NCI-H146 (cell line): ENCODE measurements at places on chromosomes 7 and 10.

DNA sequence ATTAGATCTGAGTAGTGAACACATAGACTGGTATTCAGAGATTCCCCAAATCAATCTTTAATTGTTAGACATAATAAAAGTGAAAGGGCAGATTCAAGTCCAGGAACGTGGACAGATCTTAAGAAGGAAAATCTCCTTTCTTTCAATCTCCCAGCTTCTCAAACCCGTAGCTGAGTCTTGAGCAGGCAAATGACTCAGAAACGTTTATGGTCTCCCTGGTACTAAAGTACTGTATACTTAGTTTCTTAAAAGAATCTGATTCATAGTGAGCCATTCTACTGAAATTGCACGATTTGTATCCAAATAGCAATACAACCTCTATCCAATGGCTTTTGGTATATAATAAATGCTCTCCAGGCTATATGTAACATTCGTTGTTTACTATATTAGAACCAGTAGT lies 140.4 kb upstream of the RHEB start:
- no peak for DNase-seq

DNA sequence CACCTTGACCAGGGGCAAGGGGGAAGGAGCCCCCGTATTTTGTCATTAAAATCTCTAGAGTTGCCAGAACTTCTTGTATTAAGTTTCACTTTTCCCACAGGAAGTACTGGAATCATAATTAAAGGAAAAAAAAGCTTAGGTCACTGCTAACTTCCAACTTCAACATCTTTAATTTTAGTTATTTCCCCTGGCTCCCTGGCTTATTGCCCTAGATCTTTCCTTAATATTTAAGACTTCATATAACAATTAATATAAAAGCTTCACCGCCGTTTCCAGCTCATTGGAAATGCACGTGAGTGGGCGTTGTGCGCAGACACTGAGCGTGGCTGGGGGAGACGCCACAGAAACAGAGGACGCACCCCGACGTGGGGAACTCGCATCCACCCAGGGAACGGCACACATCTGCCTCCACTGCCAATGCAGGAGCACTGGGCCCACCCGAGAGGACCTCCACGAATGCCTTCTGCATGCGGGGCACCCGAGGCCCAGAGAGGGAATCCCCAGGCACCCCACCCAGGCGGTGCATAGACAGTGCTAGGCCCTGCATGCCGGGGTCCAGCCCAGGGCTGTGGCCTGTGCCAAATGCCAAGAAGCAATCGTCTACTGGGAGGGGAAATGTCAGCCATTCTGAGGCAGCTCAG lies 72.2 kb downstream of the ADARB2 start:
- no peak for DNase-seq

DNA sequence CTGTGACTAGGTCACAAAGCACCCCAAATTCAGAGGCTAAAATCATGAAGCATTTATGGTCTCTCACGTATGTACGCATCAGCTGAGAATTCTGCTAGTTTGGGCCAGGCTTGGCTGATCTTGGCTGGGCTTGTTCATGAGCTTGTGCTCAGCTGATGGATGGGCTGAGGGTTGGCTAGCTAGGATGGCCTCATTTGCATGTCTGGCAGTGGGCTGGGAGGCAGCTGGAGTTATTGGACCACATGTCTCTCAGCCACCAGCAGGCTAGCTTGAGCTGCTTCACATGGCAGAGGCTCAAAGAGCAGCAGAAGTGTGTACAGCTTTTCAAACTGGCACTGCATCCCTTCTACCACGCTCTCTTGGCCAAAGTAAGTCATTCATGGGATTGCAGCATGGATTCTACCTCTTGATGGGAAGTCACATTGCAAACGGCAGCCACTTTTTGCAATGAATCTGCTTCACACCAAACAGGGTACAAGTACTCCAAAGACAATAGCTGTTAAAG lies 770.3 kb downstream of the TYW1 start:
- no peak for DNase-seq

DNA sequence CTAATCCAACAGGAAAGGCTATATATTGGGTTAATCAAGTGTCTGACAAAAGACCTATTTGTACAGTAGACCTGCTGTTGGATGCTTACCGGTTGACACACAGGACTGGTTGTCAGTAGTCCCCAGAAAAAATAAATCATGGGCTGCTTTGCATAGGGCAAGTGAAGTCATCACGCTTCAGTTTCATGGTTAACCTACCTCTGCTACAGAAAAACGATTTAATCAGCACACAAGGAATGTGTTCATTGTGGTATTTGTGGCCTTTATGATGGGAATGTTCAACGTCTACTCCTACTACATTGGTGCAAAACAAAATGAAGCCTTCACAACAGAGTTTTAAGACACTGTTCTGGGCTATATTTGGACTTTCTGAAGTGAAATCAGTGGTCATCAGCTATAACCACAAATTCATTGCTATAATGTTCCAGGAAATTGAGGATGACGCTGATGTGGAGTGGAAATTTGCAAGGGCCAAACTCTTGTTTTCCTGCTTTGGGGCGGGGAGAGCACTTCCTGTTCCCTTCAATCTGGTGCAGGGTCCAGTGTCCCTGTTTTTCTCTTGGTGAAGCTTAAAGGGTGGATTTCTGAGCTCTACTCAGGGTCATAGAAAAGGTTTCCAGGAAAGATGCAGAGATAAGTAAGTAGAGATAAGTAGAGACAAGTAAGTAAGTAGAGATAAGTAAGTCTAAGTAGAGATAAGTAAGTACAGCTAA lies 39.3 kb upstream of the GGCT start:
- no peak for DNase-seq

- no peak for DNase-seq
These were observed 166.3 kb upstream of the RNF32 start for GRCh38 chr7:156474241-156474743.

DNA sequence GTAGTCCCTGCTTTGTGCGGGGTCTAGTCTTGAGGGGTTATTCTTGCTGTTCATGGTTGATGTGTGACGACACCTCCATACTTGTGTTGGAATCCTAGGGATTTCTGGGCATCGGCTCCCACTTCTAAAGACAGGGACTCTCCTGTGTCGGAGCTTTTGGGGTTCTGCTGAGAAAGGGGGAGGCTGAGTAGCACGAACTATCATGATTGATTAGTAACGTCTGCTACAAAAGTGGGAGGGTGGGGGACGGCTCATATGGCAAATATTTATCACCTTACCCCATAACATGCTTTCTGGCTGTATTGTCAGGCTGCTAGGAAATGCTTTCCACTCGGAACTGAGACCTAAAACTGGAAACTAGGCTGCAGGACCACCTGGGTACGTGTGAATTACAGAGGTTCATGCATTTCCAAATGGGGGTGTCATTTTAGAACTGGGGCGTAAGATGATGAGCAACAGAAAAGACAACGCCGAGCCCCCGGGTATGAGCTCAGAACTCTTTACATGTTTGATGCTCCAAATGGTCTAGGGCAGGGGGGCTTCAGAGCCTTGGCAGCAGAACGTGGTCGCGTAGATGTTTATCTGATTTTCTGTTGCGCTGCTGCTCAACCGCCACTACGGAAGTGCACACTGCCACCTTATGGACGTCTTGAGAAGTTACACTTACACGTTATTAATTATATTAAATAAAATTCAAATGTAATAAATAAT lies 15.1 kb upstream of the NME8 start:
- peak; percentile 48 for DNase-seq

DNA sequence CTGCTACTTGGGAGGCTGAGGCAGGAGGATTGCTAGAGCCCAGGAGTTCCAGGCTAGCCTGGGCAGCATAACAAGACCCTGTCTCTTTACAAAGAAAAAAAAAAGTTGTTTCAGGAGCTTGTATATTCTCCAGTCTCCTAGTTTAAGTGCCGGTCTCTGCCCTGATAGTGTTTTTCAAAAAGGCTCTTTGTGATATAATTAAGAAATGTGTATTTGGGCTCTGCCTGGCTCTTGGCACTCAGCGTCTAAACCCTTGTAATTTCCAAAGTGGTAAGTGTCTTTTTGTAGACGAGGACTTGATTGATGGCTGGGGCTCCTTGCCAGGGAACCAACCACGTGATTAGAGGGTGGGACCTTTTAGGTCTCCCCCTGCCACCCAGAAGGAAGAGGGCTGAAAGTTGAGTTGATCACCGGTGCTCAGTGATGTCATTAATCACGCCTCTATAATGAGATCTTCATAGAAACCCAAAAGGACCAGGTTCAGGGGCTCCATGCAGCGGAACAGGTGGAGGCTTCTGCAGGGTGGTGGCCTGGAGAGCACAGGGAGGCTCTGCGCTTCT lies 4.4 kb downstream of the EIF3B start:
- DNase-seq, result no peak

DNA sequence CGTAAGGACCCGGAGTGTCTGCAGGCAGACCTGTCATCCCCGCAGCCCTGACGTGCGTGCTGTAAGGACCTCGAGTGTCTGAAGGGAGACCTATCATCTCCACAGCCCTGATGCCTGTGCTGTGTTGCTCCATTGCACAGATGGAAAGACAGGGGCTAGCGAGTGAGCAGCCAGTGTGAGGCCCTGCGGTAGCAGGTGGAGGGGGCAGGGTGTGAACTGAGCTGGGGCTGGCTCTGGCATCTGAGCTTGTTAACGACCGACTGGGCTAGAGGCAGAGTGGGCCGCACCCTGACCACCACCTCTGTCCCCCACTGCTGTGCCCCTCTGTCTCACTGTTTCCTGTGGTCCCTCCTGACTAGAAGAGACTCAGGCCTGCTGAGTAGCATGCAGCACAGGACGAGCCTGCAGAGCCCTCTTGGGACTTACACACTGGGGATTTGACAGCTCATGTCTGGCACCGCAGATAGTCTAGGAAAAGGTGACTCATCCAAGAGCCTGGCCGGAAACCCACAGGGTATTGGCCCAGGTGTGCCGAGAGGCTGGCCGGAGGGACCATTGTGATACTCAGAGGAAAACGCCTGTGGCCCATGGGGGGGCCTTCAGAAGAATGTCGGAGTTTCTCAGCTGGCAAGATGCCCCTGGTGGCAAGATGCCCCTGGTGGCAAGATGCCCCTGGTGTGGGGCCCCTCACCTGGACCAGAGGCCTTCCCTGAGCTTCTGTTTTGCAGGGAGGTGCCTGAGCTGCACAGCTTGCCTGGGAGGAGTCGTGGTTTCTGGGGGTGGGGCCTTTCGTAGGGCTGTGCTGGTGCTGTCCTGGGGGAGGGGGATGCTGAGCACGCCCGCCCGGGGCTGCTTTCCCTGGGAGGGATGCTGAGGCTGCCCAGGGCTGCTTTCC lies 34.3 kb downstream of the INPP5A start:
- no peak for DNase-seq

GRCh38 chr7:94323844-94324243 lies 70.9 kb upstream of the COL1A2 start:
- no peak for DNase-seq

DNA sequence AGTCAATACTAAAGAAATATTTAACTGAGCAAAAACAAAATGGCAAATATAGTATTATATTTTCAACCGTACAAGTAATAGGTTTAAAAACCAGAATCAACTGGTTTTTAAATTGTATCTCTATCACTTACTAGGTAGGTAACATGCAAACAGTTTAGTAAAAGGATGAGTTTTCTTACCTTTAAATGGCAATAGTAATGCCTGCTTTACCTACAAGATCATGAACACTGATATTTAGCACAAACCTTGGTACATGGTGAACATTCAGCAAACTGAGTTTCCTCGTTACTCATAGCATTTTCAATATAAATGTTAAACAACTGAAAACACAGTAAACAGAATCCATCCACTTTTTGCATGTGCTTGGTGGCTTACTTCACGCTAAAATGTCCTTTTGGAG lies 389.1 kb downstream of the PARD3 start:
- no peak for DNase-seq

DNA sequence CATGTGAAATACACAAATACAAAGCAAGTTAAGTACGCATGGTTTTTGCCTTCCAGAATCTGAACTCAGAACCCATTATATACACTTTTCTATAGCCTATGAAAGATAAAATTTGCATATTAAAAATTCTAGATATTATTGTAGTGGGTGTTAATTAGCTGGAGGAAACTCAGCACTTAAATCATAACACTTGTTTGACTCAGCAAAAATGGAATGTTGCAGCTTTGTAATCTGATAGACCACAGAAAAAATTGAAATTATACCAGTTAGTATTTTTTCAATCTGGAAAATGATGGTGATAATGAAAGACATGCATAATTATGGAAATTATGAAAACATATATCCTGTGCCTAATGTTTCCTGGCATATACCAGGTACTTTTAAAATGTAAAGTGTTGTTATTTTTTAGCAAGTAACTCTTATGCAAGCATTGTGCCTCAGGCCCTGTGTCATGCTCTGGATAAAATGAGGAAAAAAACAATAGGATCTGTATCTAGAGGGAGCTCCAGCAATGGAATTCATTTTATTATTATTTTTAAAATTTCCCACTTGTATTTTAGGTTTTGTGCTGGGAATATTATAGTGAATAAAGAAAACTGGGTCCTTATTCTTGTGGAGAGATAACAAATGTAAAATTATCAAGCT lies 490.4 kb upstream of the SEMA3A start:
- DNase-seq, result no peak

GRCh38 chr7:49443515-49443914 lies 329.9 kb upstream of the VWC2 start:
- DNase-seq, result no peak

DNA sequence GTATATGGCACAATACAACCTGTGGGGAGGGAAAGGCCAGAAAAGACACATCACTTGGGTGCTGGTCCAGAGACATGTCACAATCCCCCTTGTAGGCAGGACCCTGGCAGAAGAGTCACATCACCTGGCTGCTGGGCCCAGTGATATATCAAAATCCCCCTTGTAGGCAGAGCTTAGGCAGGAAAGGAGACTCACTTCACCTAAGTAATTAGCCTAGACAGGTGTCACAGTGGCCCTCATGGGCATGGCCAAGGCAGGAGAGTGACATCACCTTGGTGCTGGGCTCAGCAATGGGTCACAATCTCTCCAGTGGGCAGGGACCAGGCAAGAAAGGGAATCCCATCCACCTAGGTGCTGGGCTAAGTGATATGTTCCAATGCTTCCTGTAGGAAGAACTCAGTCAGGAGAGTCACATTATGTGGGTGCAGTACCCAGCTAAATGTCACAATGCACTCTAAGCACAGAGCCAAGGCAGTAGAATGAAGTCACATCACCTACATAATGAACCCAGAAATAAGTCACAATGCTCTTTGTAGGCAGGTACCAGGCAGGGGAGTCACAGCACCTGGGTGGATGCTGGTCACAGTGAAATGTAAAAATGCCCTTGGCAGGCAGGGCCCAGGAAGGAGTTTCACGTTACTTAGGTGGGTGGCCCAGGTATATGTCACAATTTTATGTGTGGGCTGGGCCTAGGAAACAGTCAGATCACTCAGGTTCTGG lies 18.9 kb upstream of the ZNF736 start:
- no peak for DNase-seq

DNA sequence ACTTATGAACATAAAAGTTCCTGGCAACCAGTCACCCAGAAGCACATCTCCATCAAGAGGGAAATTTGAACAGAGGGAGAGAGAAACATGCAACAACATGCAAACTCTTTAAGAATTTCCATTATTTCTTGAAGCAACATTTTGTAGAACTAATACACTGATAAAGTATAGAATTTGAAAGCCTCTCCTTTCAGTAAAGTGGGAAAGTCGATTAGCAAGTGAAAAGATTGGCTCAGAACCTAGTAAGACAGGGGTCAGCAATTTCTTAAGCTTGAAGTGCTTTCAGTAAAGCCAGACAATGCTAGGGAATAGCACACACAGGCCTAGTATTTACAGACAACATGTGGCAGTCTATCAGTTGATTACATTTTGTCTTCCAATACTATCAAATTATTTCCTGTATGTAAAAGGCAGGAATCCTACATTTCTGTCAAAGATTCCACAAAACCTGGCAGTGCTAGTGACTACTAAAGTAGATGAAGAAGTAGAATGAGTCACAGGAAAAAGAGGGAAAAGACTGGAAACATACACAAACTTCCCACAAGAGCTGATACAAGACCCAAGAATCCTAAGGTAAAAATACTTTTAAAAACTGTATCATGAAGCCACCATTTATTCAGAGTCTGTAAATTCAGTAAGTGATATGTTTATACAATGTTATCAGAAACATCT lies 25.2 kb downstream of the DNAJC1 start:
- DNase-seq, result no peak
